ENCODE measurements at places on chromosomes 12 and 14.

DNA sequence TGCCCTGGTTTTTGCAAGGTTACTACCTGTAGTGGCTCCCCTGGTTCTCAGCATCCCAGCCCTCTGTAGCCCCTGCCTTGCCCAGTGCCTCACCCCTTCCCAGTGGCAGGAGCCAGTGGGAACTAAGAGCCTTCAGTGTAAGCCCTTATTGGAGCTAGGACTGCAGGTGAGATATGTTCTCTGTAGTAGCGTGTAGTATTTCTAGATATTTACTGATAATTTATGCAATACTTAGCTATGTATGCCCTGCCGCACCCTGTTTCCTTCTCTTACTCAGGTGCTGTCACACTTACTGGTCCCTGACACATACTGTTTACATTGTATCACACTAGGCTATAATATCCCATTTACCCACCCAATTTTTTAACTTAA, 3.6 kb downstream of the BMAL2 start:
- no peak for DNase-seq

GRCh38 chr12:65126482-65126881, 5.4 kb upstream of the WIF1 start:
- DNase-seq: no peak

- no peak for DNase-seq
Measured at GRCh38 chr12:3078086-3078820, 1.1 kb downstream of the TSPAN9 start.

- no peak for DNase-seq
Measured at GRCh38 chr12:58532855-58533608, 387.3 kb downstream of the LRIG3 start.

DNA sequence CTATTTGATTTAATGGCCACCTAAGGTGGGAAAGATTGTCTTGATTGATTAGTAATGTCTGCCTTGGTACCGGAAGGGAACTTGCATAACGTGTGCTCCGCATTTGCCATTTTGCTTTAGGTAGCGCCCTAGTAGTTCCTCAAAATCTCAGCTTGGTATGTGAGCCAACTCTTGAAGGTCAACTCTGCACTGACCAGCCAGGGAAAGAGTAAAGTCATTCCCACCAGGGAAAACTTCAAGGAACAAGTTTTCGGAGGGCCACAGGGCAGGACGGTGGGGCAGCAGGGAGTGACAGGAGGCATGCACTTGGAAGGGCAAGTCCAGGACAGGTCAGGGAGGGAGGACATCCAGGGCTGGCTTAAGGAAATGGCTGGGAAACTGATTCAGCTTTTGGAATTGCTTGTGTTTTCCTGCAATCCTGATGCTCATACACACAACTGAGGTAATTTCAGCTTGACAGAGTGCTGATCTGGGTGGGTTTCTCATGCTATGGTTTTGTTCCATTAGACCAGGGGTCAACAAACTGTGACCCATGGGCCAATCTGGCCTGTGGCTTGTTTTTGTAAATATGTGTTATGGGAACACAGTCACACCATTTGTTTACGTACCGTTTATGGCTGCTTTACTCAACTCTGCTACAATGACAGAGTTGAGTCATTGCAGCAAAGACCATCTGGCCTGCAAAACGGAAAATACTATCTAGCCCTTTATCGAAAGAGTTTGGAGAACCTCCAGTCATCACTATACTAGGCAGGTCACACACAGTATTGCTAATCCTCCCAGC, 184.5 kb downstream of the RBM19 start:
- no peak for DNase-seq

DNA sequence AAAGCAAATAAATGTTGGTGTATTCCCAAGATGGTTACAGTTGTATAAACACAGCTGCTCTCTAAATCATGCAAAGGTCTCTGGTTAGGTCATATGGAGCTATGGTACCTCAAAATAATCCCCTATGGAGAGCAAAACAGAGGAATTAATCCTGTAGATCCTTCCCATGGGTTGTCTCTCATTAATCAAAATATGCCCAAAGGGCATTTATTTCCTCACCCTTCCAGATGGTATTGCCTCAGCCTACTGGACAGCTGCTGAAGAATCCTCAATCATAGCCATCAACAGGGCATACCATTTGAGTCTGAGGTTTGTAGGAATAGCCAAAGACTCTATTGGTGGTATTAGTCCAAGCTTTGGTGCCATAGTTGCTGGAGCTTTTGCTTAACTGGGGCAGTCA, 360.9 kb downstream of the RPL10L start:
- no peak for DNase-seq

GRCh38 chr12:102480406-102480805, at the start of gene IGF1:
Gene IGF1 (minus strand): TSS chr12:102480563. CDS start chr12:102480381, 182 bp downstream.
- no peak for DNase-seq

DNA sequence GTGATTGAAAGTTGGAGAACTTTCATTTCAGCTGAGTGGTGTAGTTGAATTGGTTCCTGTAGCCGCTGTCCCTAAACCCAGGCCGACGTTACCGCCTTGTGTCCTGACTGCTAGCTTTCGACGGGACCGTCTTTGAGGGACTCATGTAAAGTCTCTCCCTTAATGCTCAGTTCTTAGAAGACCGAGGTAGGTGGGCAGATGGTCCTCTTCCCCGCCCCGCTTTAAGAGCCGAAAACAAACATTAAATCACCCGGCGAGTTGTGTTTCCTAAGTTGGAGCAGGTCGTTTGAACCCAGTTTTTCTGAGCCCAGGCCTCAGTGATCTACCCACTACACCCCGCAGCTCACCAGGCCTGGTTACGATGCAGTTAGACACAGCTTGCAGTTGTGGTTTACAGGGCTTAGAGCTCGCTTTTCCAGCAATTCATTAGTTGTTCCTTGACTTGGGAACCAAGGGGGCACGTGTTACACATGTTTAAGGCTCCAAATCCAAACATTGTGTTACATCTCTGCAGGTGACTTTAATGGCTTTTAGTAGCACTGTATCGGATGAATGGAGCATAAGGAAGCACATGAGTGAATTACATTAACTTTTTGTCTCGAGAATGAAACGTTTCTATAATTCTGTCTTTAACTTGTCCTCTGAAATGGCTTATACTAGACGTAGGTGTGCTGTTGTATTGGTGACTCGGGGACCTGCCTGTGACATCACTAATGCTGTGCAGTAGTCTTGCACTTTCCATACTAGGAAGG, 790 bp downstream of the NEDD1 start:
- DNase-seq: no peak

- no peak for DNase-seq
Measured at GRCh38 chr12:100127766-100128511, 14.7 kb downstream of the BLTP3B start.

DNA sequence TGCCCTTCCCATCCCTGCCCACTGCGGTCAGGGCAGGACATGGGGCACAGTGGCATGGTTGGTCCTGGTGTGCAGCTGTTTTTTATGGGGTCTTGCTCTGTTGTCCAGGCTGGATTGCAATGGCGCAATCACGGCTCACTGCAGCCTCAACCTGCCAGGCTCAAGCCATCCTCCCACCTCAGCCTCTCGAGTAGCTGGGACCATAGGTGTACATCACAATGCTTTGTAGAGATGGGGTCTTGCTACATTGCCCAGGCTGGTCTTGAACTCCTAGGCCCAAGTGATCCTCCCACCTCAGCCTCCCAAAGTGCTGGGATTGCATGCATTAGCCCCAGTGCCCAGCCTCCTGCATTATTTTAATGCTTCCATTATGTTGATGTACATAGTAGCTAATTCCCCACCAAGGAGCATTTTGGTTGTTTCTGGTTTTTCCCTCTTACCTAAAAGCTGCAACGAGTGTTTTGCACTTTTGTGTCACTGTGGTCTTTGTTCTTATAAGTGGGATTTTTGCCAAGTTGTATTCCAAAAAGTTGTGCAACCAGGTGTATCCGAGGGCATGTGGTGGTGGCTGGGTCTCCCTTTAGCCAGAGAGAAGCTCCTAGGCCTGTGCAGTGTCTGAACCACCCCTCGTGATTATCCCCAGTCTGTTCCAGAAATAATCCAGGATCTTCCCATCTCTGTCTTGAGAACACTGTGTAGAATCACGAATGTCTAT, 10.3 kb downstream of the TCHP start:
- no peak for DNase-seq

DNA sequence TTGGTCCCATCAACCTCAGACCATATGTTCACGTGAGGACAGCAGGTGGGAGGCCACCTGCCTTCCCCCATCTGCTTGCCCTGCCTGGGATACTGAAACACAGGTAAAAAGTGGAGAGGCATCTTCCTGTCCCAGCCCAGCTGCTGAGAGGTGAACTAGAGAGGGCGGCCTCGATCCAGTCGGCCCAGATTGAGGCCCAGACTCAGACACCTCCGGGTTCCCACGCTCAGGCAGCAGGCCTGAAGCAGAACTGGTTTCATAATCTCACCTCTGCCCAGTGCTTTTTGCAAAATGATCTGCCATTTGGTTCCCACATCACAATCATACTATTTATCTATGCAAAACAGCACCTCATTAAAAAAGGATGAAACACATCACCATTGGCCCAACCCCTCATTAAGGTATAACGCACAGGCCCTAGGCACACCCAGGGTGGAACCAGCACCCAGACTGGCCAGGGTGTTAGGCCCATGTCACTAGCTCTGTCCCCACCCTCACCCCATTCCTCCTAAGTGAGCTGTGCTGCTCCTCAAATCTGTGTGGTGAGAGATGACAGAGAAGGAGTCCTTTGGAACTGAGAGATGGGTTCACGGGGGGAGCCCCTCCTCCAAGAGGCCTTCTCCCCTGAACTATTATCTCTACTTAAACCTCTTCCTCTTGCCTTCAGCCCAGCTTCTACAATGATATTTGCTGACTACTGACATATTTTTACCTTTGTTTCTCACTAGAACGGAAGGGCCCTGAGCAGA, 81.1 kb downstream of the ZFP36L1 start:
- DNase-seq: peak; percentile 38

GRCh38 chr12:72865921-72866320, 593.8 kb downstream of the TRHDE start:
- DNase-seq: no peak

DNA sequence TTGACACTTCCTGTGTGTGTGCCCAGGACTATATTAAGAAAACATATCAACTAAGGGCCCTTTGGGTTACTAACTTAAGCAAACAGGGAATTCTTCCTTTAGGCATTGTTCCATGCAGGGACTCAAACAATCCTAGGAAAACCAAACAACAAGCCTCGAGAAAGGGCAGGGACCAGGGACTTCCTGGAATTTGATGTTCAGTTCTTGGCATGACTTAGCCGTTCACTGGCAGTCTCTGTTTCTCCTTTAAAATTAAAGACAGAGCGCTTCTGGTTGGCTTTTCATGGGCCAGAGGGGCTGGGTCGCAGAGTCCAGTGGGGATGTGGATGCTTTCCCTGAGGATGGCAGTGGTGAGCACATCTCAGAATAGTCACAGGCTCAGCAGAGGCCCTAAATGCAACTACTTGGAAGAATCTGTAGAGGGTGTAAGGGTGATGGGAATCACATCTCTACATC, 35.2 kb downstream of the RNFT2 start:
- DNase-seq: peak; percentile 9

DNA sequence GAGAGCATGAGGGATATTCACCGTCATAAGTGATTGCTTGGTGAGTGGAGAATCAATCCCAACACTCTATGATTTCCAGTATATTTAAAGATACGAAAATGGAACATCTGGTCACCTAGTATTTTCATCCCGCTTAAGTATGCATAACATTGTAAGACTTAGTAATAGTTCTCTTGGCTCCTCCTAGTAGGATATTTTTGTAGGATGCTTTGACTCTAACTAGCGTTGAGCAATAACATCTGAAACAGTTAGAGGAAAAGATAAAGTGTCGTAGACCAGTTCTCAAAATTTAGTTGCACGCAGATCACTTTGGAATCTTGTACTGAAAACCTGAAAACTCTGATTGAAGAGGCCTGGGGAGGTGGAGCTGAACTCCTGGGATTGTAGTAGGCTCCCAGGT, 7.6 kb downstream of the SAMD4A start:
- DNase-seq: no peak

- DNase-seq: no peak
Measured at GRCh38 chr14:75190023-75190422, 13.6 kb upstream of the TMED10 start.

GRCh38 chr12:69007101-69007854, 74.3 kb upstream of the CPM start:
- no peak for DNase-seq

DNA sequence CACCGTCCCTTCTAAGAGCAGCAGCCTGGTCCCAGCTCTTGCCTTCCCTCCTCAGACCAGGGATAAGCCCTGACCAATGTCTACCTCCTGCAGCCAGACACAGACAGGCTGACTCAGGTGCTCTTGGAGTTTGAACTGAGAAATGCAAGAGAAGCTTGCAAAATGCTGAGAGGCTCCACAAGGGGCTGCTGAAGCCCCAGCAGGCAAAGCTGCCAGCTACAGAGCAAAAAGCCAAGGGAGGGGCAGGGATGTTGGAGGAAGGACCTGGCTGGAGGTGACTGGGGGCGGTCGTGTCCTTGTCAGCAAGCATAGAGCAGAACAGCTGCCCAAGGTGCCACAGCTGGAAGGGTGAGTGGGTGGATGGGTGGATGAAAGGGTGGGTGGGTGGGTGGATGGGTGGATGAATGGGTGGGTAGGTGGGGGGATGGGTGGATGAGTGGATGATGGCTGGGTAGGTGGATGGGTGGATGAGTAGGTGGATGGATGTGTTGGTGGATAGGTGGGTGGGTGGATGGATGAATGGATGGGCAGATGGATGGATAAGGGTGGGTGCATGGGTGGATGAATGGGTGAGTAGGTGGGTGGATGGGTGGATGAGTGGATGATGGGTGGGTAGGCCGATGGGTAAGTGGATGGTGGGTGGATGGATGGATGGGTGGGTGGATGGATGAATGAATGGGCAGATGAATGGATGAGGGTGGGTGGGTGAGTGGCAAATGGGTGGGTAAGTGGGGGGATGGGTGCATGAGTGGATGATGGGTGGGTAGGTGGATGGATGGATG, 4.0 kb upstream of the INF2 start:
- DNase-seq: no peak

DNA sequence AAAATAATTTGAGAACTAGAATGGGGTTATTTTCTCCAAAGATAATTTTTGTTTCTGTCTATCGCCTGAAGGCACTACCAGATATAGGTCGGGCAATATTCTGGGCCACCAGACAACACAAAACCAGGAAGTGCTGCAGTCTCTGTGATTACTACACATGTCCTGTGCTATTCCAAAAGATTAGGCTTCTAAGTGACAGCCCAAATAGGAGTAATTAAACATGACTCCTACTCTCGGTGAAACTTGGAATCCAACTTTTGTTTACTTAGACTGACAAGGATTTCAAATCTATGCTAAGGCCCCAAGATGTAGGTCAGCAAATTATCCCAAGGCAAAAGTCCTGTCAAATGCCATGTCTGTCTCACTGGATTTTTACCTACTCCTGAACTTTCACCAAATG, 157.6 kb upstream of the LRFN5 start:
- DNase-seq: no peak

DNA sequence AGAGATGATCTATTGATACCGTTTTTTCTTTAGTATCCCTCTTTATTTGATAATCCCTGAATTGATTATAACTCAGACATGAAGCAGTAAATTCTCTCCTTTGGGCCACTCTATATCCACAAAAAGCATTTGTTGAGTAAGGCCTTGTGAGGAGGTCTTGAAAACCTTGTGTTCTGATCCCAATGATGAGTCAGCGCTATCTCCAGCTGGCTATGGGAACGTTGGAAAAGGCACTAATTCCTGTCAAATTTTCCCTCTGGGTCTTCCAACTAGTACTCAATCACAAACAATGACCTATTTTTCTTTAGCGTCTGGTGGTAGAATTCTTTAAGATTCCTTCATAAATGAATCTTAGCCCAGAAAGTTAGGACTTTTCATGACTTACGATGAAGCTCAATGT, 168.4 kb upstream of the LRIG3 start:
- DNase-seq: no peak
